Anterior cingulate cortex (tissue), 58 donors: ENCODE measurements at places on chromosomes 4 and X.
A peak's percentile ranks its signal among the peaks of the same experiment; 100 is the strongest.

GRCh38 chr4:127782025-127782274, 172 bp upstream of the HSPA4L start:
- peak; percentile 86 for DNase-seq

- no peak for DNase-seq
Measured at GRCh38 chrX:29691044-29691443, 524.3 kb upstream of the MAGEB2 start.

- DNase-seq, result no peak
Measured at GRCh38 chrX:151175283-151176062, 911 bp upstream of the GPR50 start.

DNA sequence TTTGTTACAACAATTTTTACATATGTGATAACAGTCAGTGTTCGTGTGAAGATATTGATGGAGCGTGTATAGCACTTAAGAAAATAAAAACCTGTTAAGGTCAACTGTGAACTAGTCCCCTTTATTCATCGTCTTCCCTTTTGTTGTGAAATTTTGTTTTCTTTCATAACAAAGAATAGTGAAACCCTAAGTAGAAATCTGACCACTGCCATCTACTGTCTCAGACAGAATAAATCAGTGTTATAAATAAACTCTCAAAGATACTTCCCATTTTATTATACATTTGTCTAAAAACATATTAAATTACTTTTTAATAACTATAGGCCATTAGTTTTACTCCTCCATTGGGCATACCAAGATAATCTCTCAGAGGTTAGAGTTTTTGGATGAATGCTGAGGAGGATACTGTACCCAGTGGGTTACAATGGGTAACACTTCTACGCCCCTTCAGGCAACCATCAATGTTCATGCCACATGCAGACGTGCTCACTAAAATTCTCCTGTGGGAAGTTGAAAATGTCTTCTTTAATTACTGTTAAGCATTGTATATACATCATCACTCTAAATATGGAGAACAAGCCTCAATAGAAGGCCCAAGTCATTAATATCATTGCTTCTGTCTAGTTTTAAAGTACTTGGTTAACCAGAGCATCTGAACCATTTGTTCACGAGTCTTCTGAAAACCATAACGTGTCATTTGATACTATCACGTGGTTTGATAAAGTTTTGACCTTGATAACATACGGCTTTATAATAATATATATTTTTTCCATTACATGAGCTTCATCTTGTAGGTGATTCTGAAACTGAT, 171.2 kb downstream of the TMA16 start:
- DNase-seq, result no peak

DNA sequence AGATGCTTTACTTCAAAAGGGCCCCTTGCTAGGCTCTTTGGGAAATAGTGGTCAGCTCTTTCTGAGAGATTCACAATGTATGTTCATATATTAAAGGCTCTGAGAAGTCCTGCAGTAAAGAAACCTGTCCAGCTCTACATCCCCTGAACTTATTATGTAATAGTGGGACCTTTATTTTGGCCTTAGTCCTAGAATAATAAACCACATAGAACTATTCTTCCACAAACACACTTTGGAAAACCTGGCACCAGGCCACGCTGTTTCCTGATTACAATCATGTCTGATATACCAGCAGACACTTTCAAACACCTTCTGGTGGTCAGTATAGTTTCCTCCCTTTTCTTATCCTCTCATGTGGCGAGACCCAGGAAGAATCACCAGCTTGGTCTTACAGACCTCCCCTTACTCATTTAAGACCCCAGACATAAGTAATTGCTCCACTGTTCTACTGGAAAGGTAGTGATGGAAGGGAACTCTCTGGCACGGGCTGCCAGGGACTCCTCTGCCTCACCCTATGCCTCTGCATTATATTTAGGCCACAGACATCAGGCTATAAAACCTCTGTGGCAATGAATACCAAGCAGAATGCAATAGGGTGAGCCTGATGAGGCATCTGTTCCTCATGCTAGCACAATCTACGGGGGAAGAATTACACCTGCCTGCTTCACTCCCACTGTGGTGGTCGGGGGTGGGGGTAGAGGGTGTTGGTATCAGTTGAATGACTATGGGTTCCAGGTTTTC, 5.7 kb upstream of the PPEF1 start:
- no peak for DNase-seq

DNA sequence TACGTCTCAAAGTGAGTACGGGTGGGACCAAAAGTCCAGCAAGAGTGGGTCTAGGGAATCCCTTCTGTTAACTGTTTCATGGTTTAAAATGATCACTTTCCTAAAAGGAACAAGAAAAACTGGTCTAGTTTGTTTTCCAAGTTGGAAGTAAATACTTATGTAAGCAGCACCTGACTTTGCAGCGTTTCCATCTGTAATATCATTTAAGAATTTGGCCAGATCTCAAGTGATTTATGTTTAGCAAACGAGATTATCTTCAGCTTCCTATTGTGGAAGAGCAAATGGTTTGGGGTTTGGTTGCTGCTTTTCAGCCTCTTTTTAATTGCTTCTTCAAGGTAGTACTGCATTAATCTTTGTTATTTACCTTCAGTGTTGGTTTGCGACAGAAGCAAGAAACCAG, 50.4 kb downstream of the FHIP1A start:
- DNase-seq, result no peak

- no peak for DNase-seq
Measured at GRCh38 chr4:155818639-155819038, 47.4 kb downstream of the ASIC5 start.

DNA sequence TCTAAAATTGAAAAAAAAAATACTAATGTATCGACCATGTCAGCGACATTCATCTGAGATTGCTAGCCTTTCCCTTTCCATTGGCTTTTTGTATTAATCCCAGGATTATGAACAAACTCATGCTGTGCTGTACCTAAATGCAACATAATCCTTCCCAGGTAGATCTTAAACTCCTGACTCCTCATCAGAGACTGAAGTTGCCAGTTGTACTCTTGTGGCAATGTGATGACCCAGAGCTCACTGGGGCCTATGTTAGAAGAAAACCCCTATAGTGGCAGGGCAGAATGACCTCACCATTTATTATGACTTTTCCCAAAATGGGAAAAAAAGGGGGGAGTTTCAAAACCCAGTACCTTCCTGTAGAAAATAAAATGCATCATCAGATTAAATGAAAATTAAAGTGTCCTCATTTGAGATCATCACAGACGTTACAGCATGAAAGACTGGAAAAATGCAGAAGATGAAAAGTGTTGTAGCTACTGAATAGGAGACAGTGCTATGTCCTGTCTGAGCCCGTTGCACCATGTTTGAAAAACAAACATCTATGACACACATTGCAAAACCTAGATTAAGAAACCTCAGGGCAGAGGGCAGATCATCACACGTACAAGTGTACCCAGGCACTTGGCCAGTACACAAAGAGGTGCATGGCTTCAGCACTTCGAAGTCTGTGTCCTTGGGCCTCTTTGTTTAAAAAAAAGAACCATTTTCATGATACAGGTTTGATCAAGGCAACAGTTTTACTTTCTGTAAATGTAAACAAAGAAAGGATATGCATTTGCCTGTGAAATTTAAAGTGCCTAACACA, 6.8 kb upstream of the ACSL4 start:
- no peak for DNase-seq

- no peak for DNase-seq
Measured at GRCh38 chr4:165631208-165631894, 241.7 kb upstream of the TLL1 start.

DNA sequence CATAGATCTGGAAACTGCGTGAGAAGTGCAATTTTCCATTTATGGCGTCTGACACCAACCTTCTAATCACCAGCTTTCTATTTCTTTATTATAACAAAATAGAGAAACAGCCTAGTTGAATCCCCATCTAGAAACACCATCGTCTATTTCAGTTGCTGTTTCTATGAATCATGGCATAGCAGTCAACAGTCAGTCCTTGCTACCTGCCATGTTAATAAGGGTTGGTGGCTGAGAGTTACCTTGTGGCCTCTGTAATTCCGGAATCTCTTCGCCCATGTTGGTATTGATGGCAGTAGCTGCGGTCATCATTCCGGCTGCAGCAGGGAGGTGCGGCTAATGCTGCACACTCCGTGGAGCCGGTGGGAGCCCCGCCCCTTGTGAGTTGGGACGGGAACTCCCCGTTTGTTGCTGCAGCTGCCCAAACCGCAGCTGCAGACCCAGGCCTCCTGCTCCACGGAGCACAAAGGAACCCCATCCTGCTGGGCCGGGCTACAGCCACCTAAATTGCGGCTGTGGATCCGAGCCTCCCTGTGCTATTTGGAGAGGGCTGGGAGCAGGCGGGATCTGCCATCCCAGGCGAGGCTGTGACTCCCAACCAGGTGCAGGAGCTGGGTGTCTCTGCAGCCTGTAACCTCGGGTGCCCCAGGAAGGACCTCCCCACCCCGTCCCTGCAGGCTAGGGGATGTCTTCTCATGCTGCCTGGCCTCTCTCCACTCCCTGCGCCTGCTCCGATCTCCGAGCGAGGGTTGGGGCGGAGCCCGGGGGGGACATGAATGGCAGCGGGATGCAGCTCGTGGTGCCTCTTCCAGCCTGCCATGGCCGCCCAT, 115.4 kb upstream of the STK26 start:
- DNase-seq, result no peak

GRCh38 chr4:8319731-8320385, 50.3 kb downstream of the HTRA3 start:
- no peak for DNase-seq

GRCh38 chr4:148021686-148022085, 289.8 kb downstream of the ARHGAP10 start:
- DNase-seq, result no peak

DNA sequence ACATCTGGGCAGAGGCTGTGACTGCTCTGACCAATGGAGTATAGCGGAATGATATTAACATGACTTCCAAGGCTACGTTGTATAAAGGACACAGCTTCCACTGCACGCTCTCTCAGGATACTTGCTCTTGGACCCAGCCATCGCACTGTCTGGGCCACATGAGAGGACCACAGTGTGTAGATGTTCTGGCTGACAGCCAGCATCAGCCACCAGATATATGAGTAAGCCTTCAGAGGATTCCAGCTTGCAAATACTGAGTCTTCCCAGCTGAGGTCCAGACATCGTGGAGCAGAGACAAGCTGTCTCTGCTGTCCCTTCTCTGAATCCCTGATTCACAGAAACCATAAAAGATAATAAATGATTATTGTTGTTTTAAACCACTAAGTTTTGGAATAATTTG, 146.8 kb upstream of the USP9X start:
- no peak for DNase-seq

DNA sequence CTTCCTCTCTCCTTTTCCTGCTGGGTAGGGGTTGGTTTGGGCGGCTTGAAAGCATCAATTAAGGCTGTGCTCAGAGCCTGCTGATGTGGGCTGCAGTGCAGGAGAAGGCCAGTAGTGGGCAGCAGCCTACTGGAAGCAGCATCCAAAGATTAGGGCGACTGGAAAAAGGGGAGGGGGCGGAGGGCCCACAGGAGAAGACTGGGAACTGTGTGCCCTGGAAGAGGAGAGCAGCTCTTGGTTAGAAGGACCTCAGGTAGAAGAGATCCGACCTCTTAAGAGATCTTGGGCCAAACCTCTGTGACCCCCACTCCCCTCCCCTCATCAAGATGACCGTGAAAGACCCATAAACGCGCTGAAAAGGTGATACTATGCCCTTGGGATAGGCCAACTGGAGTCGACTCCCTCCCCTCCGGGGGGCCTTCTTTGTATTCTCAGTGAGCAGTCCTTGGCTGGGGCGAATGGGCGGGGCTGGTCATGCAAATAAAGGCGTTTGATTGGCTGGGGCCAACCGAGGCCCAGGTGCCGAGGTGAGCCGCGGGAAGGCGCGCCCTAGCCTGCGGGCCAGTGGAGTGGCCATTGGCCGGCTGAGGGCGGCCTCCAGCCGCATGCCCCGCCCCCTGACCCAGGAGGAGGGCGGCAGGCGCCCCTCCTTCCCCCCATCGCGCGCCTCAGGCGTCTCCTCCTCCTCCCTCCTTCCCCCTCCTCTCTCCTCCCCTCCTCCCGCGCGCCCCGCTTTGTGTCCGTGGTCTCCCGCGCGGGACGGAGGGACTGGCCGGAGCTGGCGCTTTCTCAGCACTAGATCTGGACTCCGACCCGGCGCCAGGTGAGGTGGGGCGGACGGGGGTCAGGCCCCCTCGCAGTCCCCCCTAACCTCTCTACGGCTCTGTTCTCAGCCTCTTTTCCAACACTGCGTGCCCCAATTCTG, 10.1 kb downstream of the DLG3 start:
- DNase-seq, result peak; percentile 6

DNA sequence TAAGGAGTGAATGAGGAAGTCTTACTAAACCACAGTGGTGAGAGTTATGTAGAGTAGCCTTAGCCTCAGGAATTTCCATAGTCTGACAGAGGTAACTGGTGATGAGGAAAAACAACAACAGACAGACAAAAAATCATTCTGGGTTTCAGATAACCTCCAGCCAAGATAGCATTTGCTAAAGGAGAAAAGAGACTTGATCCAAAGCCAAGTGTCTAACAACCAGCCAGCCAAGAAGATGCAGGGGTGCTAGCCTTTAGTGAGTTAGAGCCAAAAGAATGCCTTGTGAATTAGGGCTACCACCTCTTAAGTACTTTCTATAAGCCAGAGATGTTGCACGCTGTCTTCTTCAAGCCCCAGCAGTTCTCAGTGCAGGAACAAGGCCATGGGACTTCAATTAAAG, 478.0 kb upstream of the CPEB2 start:
- DNase-seq, result no peak

DNA sequence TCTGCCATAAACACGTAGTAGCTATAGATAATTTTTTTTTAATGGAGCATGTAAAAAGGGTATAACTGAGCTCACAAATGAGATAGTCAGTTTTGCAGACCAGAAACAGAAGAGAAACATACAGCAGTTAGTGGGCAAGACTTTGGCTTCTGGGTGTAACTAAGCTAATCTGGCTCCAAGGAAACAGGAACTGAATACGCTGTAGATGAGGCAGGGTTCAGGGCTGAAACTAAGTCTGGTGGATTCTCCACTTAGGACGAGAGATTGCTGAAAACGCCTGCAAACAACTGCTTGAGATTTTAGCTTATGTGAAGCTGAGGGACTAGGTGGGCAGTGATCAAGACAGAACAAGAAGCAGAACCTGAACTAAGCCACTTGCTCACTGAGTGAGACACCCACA, 91.7 kb downstream of the SMIM20 start:
- no peak for DNase-seq

GRCh38 chr4:132417220-132417619, 731.9 kb upstream of the PCDH10 start:
- DNase-seq, result no peak

DNA sequence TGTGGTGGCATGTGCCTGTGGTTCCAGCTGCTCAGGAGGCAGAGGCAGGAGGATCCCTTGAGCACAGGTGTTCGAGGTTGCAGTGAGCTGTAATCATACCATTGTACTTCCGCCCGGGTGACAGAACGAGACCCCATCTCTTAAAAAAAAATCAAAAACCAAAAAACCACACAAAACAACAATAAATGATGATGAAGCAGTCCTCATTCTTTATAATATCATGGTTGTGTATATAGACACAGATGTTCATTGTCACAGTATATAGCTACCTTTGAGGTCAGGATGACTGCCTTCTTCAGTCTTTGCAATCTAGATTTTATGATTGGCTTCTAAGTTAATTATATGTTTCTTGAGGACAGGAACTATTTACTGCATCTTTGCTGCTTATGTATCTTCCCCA, 37.0 kb downstream of the ZFX start:
- DNase-seq, result no peak

- peak; percentile 50 for DNase-seq
Measured at GRCh38 chr4:6493658-6494304, 21.4 kb upstream of the PPP2R2C start.
